GM20000 (cell line): ENCODE measurements at places on chromosomes 3 and 15.

- DNase-seq: no peak
These were observed 78.5 kb downstream of the RPLP1 start for GRCh38 chr15:69530991-69531664.

- no peak for DNase-seq
These were observed 38.6 kb downstream of the CLEC3B start for GRCh38 chr3:45064512-45065372.

DNA sequence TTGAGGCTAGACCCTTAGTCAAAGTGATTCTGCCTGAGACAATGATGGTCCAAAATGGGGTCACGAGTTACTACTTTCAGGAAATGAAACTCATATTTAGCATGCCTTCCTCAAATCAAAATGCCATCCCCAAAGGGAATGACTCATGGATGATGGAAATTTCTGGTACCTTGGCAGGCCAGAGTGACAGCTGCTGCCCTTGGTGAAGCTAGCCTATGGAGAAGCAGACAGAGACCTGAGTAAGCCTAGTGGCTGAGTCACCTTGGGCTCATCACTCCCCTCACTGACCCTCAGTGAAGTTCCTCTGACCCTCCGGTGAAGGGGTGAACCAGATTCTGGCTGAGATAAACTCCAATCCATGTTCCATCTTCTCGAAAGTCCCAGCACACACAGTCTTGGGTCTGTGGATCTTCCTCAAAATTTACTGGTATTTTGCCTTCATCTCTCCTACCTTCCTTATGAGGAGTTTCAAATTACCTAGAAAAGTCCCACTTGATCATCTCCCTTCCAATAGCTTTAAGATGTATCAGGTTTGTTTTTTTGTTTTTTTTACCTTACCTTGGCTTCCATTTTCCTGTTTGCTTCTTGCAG, 54.5 kb upstream of the ABHD17C start:
- DNase-seq: no peak

GRCh38 chr3:13389378-13389777, 30.7 kb downstream of the NUP210 start:
- no peak for DNase-seq

GRCh38 chr15:98003996-98004395, 43.5 kb downstream of the ARRDC4 start:
- no peak for DNase-seq

- no peak for DNase-seq
These were observed 44.6 kb upstream of the LEKR1 start for GRCh38 chr3:156781310-156782230.

DNA sequence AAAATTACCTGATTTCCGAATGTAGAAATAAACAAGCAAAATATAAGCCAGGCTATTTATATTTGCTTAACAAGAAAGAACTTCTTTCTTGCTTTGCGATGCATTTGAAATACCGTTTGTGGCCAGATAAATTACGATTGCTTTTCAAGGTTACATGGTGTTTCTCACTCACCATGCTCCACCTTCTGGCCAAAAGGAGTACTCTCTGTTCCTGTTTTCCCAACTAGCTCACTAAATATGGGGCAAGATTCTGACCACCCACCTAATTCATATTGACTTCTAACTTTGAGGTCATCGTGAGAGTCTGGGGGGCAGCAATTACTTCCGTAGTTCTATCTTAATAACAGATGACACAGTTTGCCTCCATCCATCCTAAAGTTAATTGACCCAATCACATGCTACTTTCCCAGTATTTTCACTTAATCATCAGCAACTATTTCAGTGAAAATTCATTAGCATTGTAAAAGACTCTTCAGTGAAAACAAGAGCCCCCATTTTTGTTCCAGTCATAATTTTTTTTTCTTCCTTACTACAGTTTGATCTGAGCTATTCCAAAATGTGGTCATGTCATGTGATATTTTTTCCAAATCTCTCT, 25.9 kb downstream of the ACP3 start:
- DNase-seq: peak; percentile 31

- no peak for DNase-seq
These were observed 544.3 kb downstream of the GBE1 start for GRCh38 chr3:81217101-81217500.

DNA sequence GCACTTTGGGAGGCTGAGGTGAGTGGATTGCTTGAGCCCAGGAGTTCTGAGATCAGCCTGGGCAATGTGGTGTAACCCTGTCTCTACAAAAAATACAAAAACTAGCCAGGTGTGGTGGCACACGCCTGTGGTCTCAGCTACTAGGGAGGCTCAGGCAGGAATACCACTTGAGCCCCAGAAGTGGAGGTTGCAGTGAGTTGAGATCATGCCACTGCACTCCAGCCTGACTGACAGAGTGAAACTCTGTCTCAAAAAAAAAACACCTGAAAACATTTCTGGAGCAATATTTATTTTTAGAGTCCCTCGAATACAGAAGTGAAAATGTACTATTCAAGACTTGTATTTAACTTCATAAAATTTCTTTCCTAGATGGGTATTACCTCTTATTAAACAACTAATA, 4.6 kb downstream of the SPCS1 start:
- peak; percentile 45 for DNase-seq

DNA sequence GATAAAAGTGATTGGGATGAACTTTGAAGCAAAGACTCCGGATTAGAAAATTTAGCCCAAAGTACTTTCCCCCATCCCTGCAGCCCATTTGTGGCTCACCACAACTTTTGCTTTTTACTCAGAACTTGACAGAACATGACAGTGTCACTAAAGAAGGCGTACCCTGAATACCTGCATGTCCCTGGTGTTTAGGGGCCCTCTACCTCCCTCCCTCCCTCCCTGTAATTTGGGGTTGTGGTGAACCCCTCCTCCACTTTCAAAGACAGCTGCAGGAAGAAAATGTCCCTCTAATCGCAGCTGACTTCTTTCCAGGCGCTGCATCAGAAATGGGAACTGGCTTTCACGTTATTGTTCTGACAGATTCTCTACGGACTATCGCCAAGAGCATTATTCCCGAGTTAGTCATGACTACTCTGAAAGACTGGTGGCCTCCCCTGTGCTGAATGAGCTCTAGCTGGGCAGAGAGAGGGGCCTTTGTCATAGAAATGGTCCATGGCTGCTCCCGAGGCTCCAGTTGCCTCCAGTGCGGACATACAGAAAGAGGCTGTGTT, 93.2 kb upstream of the ARHGEF3 start:
- no peak for DNase-seq

- DNase-seq: no peak
These were observed 126.8 kb downstream of the MDFIC2 start for GRCh38 chr3:70185661-70186060.

GRCh38 chr3:102258666-102259227, 176.1 kb upstream of the ZPLD1 start:
- peak; percentile 14 for DNase-seq

- DNase-seq: no peak
These were observed at the start of gene SSUH2 for GRCh38 chr3:8644748-8645390. SSUH2 (minus strand) TSS chr3:8644798; CDS start chr3:8644758, 40 bp downstream.

GRCh38 chr3:156711113-156711512, 36.7 kb downstream of the TIPARP start:
- DNase-seq: no peak

DNA sequence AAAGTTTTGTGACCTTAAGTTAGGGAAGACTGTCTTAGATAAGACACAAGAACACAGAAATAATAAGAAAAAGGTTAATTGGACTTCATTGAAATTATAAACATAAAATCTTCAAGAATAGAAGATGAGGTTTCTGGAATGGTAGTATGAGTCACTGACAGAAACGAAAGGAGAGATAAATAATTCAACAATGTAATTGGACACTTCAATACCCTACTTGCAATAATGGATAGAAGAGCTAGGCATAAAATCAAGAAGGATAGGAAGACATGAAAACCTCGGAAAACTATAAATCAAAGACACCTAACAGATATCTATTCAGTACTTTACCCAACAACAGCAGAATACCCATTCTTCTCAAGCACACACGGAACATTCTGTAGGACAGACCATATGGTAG, 15.9 kb upstream of the MFSD1 start:
- no peak for DNase-seq

GRCh38 chr15:74373731-74374647, 6.5 kb upstream of the CYP11A1 start:
- DNase-seq: peak; percentile 97

DNA sequence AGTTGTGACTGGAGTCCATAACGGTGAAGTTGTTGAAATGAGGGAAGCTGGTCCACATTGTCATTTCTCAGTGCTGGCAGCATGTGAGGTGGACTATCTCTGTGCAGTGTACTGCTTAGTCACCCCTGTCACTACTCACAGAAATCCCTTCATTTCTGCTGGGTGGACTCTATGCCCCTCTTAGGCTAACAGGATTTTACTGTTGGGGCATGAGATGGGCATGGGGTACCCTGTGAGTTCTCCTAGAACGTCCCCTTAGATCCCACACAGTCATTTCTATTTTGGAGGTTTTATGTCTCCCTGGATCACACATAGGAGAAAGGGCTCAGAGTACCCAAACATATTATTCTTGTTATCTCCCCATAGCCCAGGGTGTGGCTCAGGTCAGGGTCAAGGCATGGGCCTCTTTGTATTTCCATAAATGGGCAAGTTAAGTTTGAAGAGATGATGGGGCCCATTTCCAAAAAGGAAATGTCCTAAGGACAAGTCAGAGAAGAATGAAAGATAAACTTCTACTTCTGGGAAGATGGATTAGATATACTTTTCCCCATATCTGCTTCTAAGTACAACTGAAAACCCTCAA, 15.2 kb downstream of the P2RY1 start:
- no peak for DNase-seq
